ENCODE measurements at places on chromosomes 7 and 10.

DNA sequence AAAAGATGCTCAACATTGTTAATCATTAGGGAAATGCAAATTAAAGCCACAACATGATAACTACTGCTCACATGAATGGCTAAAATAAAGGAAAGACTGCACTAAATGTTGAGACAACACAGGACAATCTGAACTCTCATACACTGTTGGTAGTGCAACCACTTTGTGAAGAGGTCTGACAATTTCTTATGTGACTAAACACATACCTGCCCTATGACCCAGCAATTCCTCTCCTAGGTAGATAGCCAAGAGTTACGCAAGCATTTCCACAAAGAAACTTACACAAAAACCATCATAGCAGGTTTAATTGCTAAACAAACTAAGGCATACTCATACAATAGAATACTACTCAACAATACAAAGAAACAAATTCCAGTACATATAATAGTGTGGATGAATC lies 41.8 kb upstream of the HERPUD2 start:
- no peak for DNase-seq

- DNase-seq = no peak
Measured at GRCh38 chr7:8396294-8396693, 37.1 kb upstream of the NXPH1 start.

- peak; percentile 80 for DNase-seq
Measured at GRCh38 chr10:70368774-70369482, 13.5 kb downstream of the LRRC20 start.

DNA sequence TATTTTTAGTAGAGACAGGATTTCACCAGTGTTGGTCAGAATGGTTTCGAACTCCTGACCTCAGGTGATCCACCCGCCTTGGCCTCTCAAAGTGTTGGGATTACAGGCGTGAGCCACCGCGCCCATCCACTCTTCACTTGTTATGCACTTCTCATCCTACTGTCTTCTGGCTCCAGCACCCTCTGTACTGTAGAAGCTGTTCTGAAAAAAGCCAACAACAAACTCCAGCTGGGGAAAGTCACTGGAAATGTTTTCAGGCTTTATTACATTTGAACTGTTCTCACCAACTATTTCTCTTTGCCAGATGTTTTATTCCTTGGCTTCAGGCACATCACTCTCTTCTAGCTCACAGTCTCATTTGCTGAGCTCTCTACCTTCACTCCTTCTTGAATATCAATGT lies 122.5 kb upstream of the EGR2 start:
- no peak for DNase-seq

- DNase-seq = no peak
Measured at GRCh38 chr10:30238836-30239235, 110.2 kb downstream of the MTPAP start.

DNA sequence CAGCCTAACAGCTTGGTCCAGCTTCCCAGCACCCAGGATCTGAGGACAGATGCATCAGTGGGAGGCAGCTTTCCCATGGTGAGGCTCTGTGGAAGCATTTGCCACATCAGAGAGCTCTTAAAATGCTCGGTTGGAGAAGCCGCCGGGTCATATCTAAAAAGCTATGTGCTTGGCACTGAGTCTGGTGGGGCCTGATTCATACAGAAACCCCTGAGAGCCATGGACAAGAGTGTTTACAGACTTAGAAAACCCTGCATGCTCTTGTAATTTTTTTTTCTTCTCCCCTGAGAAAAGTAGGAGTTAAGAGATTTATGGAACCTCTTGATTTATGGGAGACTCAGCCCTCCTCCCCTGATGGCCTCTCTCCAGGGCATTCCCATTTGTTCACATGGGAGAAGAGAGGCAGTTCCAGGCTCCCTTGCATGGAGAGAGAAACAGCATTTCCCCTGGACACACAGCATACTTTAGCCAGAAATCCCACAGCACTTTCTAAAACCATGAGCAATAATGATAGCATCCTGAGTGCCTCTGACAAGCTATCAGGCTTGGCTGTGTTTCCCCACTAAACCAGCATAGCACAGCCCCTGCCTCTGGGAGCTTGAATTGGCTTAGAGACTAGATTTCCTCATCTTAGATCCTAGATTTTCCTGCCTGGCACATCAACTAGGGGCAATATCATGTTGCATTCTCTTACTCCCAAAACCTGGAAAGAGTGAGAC lies 322.1 kb upstream of the AUTS2 start:
- DNase-seq = no peak

DNA sequence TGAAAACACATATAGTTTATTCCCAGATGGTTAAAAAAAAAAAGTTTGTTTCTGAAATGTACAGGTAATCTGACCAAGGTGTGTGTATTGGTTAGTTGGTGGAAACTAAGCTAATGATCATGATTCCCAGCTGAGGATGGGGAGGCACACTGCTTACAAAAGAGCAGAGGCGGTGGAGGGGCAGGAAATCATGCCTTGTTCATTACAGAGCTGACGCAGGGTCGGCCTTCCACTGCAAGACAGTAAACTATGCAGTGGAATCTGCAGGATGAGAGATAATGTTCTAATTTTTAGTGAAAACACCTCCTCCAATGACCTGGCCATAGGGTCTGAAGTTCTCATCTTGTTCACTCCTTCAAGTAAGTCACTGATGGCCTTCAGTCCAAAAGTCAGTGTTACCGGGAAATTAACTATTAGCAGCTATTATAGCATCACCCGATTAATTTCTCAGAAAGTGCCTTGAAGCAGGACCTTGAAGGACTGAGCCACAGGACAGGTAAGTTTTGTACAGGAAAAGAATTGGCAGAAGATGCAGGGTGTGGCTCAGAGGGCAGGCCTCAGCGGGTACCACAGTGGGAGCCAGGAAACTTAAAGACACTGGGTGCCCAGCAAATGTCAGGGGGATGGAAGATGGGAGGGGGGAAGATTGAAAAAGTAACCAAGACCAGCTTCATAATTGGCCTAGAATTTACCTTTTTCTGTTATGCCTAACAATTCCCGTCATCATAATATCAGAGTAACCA lies 36.0 kb downstream of the MYOF start:
- no peak for DNase-seq

DNA sequence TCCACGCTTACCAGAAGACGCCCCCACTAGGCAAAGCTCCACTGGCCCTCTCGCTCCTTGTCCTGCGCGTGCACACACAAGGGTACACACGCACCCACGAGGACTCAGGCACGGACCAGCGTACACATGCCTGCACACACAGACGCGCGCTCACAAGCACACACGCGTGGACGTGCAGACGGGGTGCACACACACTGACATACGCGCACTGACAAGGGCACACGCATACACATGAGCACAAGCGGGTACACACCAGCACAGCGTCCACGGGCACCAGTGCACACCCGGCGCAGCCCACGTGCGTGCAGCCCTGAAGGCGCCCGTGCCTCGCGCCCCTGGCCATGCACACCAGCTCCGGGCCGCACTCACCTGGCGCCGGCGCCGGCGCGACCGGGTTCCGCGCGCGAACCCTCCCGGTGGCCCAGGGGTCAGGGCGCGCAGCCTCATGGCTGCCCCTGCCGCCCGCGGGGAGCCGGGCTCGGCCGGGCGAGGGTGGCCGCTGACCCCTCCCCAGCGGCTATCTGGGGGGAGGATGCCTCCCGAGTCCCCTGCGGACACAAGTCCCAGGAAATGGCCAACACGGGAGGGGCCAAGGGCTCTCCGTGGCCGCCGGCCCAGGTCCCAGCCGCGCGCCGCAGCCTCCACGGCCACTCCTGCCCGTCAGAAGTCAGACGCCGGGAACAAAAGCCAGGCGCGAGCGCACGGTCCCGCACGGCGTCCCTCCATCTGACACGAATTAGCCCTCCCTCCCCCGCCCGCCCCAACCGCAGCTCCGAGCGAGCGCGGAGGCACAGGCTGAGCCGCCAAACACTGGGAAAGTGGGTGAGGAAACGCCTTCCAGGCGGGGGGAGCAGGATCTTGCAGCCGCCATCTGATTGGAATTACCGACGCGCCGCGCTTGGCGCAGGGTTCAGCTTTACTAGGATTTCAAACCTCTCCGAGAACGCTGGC lies 45.0 kb downstream of the TNS3 start:
- DNase-seq = peak; percentile 90

GRCh38 chr7:50227726-50228125 lies 76.8 kb upstream of the IKZF1 start:
- no peak for DNase-seq

- peak; percentile 99 for DNase-seq
Measured at GRCh38 chr7:2844153-2845033, at the start of gene GNA12. TSS of gene GNA12 (minus strand) at chr7:2844308. CDS start at chr7:2844161, 147 bp downstream.

GRCh38 chr7:140458201-140458600 lies 21.1 kb downstream of the MKRN1 start:
- DNase-seq = no peak

DNA sequence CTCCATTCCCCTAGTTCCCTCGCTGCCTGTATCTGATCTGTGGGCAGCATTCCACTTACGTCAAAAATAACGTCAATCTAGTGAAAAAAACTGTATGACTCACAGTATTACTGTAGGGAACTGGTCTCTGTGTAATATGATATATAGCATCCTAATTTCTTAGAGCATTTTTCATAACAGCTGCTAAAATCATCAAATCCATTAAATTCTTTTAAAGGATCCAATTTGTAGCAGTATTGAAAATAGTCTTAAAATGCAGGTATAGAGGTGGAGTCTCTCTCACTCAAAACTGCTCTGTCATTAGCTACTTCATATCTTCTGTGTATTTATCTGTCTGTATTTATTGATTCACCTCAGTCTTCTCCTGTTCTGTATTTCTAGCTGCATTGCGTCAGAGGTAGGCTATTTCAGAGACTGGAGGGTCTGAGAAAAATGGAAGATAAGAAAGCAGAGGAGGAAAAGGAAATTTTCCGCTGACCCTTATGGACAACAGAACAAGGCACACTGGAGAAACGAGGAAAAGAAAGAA lies 59.9 kb downstream of the PON1 start:
- no peak for DNase-seq
